ENCODE measurements at places on chromosomes 1 and 21. TPM values are rescaled to one million over a fixed set of nuclear protein-coding genes. Genes with fewer than 3 reads are reported as not detected.

Gene NBPF4
- total RNA-seq = not detected

- DNase-seq = no peak
Observed at GRCh38 chr1:236207121-236207520, 64.8 kb downstream of the GPR137B start.

Gene PLA2G2C
- 0.29 TPM for total RNA-seq

- DNase-seq = no peak
Observed at GRCh38 chr21:37915497-37915911, 753 bp downstream of the KCNJ6 start.

GRCh38 chr1:109985247-109986053, 885 bp downstream of the AHCYL1 start:
- peak; percentile 19 for DNase-seq

DNA sequence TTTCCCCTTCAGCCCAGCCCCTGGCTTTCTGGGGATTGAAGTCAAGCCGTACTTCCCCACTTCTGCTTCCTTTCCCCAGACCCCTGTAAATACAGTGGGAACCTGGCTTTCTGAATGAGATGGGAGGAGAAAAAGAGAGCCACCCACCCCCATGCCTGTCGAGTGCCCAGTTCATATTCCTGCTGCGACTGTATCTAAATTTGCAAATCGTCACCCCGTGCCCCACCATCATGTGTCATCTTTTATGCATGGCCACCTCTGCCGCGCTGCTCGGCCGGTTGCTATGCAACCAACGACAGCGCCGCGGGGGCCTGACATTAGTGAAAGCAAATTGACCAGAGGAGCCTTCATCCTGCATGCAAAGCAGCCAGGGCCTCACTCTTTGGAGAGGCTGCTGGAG, 143.0 kb downstream of the ELAVL4 start:
- no peak for DNase-seq
